Non-pigmented ciliary epithelial cell (primary cell): ENCODE measurements at places on chromosomes 6 and 20.

- DNase-seq, result no peak
Measured at GRCh38 chr6:121755485-121755884, 320.0 kb downstream of the GJA1 start.

DNA sequence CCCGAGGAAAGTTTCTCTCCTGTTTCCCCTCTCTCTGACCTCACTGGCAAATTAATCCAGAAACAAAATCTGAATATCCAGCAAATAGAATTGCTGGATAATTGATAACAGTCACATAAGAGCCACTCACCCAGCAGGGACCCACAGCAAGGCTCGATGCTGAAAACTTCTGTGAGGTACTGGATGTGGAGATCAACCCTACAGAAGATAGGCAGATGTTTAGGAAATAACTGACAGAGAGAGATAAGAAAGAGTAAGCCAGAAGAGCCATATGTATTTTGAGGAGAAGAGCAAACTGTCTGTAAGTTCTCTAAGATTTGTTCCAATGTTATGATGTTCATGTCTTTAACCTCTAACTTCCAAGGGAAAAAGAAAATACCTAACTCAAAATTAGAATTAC is 59.7 kb downstream of the PKHD1 start:
- DNase-seq, result no peak

DNA sequence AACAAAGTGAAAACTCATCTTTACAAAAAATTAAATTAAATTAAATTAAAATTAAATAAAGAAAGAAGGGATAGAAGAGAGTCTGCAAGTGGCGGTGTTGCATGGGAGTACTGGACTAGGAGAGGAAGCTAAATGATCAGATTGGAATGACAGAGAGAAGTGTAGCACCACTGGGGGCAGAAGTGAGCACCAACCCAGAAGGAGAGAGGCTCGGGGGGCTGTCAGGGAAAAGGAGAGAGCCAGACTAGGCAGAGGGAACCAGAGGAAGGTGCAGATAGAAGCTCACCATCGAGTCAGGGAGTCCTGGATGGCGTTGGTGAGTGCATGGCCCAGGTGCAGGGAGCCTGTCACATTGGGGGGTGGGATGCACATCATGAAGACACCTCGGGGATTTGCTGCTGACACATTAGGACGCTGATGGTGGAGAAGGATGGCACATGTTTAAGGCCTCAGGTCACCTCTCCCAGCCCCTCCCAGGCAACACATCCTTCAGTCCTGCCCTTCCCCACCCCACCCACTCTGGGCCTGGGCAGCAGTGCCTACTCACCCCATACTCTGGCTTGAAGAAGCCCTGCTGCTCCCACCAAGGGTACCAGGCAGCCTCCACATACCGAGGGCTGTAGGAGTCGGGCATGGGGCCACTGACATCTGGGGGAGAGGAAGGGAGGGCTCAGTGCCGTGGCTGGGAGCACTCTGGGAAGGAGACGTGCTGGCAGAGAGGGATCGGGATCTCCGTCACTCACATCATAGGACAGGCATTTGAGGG is 4.0 kb downstream of the VARS1 start:
- DNase-seq, result no peak

- DNase-seq, result no peak
Measured at GRCh38 chr6:166760288-166760687, 133.2 kb upstream of the RPS6KA2 start.

DNA sequence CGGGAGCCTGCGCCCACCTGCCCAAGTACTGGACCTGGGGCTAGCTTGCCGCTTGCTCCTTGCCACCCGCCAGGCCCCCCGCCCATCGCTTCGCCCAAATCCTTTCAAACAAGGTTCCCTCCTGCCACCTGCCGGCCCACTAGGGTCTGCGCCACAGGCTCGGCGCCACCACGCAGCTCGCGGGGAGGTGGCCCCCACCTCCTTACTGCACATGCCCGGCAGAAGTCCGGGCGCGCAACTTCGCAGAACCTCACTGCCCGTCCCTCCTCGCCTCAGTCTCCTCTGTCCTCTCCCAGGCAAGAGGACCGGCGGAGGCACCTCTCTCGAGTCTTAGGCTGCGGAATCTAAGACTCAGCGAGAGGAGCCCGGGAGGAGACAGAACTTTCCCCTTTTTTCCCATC is 11.2 kb downstream of the GNAS-AS1 start:
- no peak for DNase-seq
